ENCODE measurements at places on chromosomes 5 and 9. TPM values are rescaled to one million over a fixed set of nuclear protein-coding genes. Genes with fewer than 3 reads are reported as not detected.

DNA sequence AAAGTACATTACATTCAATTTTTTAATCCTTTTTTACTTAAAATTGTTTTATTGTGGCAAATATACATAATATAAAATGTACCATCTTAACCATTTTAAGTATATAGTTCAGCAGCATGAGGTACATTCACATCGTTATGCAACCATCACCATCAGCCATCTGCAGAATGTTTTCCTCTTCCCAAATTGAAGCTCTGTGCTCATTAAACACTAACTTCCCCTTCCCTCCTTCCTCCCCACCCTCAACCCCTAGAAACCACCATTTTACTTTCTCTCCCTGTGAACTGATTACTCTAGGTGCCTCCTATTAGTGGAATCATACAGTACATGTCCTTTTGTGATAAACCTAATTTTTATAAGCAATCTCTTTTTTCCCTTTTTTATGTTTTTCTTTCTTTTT, 15.6 kb downstream of the TEX53 start:
- no peak overlapping the region for H3K4me3 ChIP-seq
- peaks cover 86% of the 10 kb centered on the region for H3K36me3 ChIP-seq
- H3K27me3 ChIP-seq: no peaks in the 10 kb centered on the region
- peak overlapping the region; percentile 30 for H3K27ac ChIP-seq

Gene PHYHD1
- 8.2 TPM for total RNA-seq

Gene FIBCD1
- not detected for total RNA-seq

DNA sequence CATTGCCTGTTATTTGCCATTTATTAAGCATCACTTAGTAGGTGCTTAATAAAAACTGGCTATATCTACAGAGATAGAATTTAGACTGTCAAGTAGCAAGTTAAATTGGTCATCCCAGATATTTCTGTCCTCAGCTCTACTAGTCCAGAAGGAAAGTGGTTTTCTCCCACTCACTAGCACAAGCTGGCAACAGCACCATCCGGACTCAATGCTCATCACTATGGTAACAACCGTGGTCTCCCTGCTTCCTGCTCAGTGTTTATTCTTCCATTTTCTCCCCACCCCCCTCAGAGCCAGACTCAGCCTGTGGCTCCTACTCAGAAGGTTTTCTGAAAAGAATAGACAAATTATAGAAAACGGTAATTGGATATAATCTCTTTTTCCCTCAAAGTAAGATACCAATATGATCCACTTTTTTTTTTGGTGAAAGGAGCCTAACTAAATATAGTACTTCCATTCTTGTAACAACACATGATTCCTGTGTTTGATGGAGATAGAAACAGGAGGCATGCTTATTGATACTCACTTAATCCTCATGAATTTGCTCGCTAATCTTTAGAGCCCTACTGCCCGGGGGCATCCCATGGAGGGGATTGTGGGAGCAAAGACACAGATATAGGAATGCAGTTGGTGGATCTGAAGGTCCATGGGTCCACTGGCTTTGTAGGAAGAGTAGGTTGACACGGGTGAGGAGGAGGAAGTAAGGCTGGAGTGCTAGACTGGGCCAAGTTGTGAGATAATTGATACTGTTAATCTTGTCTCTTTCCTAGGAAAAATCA, 191.4 kb downstream of the MAN2A1 start:
- no peaks in the 10 kb centered on the region for H3K27me3 ChIP-seq
- peaks cover 36% of the 10 kb centered on the region for H3K4me1 ChIP-seq
- no peak for DNase-seq
- H3K36me3 ChIP-seq: no peaks in the 10 kb centered on the region
- H3K27ac ChIP-seq: no peak overlapping the region

- no peak for DNase-seq
- H3K27ac ChIP-seq: no peak overlapping the region
- no peak overlapping the region for H3K4me3 ChIP-seq
- no peaks in the 10 kb centered on the region for H3K4me1 ChIP-seq
These were observed 37.3 kb downstream of the MRPL36 start for GRCh38 chr5:1762121-1762882.

GRCh38 chr5:136622747-136623146, 257.4 kb upstream of the TRPC7 start:
- H3K4me3 ChIP-seq: no peak overlapping the region
- no peak for DNase-seq
- no peaks in the 10 kb centered on the region for H3K4me1 ChIP-seq
- H3K27me3 ChIP-seq: no peaks in the 10 kb centered on the region

DNA sequence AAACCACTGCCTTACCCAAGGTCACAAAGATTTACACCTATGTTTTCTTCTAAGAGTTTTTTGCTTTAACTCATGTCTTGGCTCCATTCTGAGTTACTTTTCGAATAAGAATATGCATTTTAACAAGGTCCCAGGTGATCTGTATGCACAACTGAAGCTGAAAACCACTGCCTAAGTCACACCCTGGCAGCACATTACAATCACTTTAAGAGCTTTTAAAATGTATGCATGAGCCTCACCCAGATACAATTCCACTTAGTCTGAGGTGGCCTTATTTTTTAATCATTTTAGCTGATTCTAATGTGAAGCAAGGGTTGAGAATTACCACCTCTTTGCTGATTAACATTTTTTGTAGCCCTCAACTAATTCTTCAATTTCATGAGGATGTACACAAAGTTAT, 29.5 kb downstream of the IDNK start:
- H3K4me3 ChIP-seq: no peak overlapping the region
- peak overlapping the region; percentile 56 for H3K27ac ChIP-seq
- H3K27me3 ChIP-seq: no peaks in the 10 kb centered on the region
- no peaks in the 10 kb centered on the region for H3K4me1 ChIP-seq

- no peak for DNase-seq
- peaks cover 64% of the 10 kb centered on the region for H3K36me3 ChIP-seq
- no peaks in the 10 kb centered on the region for H3K4me1 ChIP-seq
These were observed 50.5 kb upstream of the CTNNAL1 start for GRCh38 chr9:109063760-109064159.

DNA sequence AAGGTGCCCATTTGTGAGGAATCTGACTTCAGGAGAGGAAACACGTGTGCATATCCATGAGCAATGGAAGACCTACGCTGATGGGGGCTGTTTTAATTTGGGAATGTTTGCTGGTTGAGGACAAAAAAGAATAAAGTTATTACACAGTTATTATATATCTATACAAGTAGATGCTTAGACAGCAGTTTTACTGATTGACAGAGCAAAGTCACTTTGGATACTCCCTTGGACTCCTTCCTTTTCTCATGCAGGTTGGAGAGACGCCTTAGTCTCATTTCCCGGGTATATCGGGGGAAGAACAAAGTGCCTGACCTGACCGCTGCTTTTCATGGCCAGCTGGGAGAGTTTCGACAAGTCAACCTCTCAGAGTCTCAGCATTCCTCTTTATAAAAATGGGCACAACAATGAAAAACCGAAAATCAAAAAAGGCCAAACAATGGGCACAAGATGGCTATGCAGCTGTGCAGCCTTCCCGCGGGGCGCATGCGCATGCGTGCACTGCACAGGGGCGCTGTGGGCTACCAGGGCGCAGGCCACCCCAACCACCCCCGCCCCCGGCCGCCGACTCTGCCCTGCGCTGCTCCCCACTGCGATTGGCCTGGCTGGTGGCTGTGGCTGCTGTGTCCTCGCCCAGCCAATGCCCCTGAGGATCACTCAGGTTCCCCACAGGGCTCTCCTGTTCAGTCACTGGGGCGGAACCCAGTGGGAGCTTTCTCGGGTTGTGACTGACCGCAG, 18.1 kb downstream of the NFIL3 start:
- no peak overlapping the region for H3K4me3 ChIP-seq
- no peaks in the 10 kb centered on the region for H3K4me1 ChIP-seq
- H3K27ac ChIP-seq: no peak overlapping the region
- DNase-seq: no peak
- peaks cover 12% of the 10 kb centered on the region for H3K36me3 ChIP-seq

GRCh38 chr9:136059321-136059791, 35.7 kb downstream of the NACC2 start:
- H3K27ac ChIP-seq: no peak overlapping the region
- no peak overlapping the region for H3K4me3 ChIP-seq
- peaks cover 3% of the 10 kb centered on the region for H3K27me3 ChIP-seq
- no peak for DNase-seq
- H3K36me3 ChIP-seq: no peaks in the 10 kb centered on the region

GRCh38 chr5:55226934-55227663, at the start of gene MCIDAS:
Gene MCIDAS, minus strand, starts transcription at chr5:55227315. Its CDS starts 177 bp downstream, at chr5:55227138.
- peaks cover 91% of the 10 kb centered on the region for H3K27me3 ChIP-seq
- DNase-seq: peak; percentile 67
- peaks cover 51% of the 10 kb centered on the region for H3K4me1 ChIP-seq

- no peak overlapping the region for H3K4me3 ChIP-seq
- H3K27me3 ChIP-seq: peaks cover 33% of the 10 kb centered on the region
- no peaks in the 10 kb centered on the region for H3K36me3 ChIP-seq
- no peak for DNase-seq
- no peaks in the 10 kb centered on the region for H3K4me1 ChIP-seq
These were observed 175.9 kb downstream of the NSG2 start for GRCh38 chr5:174221436-174221835.

Gene NRG2
- 0.47 TPM for total RNA-seq

DNA sequence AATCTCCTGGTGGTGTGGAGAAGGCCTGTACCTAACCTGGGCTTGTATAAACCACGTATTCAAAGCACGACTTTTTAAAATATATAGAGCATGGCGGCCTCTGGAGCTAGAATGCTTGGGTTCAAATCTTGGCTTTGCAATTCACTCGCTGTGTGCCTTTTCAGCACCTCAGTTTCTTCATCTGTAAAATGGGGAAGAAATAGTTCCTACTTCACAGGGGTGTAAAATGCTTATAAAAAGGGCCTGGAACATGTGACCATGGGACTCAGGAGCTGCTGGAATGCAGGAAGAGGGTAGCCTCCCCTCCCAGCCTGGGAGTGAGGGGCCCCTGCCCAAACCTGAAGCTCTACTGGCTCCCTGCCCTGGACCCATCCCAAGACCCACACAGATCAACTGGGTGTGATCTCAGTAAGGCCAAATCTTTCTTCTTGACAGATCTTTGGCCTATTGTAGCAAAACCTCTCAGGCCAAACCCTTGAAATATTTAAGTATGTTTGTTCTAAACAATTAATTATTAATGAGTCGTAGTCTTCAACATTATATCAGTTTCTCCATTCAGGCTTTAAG, 269.0 kb downstream of the ZSWIM6 start:
- DNase-seq: no peak
- peaks cover 2% of the 10 kb centered on the region for H3K27me3 ChIP-seq
- no peaks in the 10 kb centered on the region for H3K4me1 ChIP-seq
- H3K27ac ChIP-seq: no peak overlapping the region

- no peak overlapping the region for H3K4me3 ChIP-seq
- H3K27ac ChIP-seq: no peak overlapping the region
- no peaks in the 10 kb centered on the region for H3K27me3 ChIP-seq
- no peak for DNase-seq
These were observed 47.9 kb downstream of the TNFSF15 start for GRCh38 chr9:114757984-114758383.

Gene ADRA1B
- total RNA-seq: not detected

GRCh38 chr5:55681301-55681700, 30.8 kb downstream of the SLC38A9 start:
- peaks cover 8% of the 10 kb centered on the region for H3K36me3 ChIP-seq
- H3K4me1 ChIP-seq: peaks cover 6% of the 10 kb centered on the region
- no peaks in the 10 kb centered on the region for H3K27me3 ChIP-seq
- no peak overlapping the region for H3K4me3 ChIP-seq

Gene DMRT3
- not detected for total RNA-seq

DNA sequence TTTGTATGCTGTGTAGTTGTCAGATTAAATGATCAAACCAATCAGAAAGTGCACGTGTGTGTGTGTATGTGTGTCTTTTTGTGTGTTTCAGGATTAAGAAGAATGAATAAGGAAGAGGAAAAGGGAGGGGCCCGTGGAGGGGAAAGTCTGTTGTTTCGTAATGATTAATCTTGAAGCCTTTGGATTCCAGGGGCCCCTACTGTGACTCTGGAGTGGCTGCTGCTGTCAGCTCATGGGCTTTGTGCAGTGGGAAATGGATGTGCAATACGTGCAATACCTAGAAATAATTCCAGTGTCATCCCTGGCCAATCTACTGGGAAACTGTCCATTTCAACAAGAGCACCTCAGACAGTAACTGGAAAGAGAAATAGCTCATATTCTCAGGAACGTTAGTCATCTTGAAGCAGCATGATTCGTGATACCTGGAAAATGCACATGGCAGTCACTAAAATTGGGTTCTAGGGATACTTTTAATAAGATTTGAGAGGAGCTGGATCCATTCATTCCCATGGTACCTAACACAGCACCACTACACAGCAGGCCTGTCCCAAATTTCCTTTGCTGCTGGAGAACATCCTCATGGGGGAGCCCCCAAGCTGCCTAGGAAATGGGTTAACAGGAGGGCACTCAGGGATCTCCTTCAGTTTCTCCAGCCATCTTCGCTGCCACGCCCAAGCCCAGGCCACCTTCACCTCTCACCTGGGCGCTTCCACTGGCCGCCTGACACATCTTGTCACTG, 186.3 kb downstream of the NR3C1 start:
- no peaks in the 10 kb centered on the region for H3K27me3 ChIP-seq
- no peak for DNase-seq
- H3K27ac ChIP-seq: peak overlapping the region; percentile 49

DNA sequence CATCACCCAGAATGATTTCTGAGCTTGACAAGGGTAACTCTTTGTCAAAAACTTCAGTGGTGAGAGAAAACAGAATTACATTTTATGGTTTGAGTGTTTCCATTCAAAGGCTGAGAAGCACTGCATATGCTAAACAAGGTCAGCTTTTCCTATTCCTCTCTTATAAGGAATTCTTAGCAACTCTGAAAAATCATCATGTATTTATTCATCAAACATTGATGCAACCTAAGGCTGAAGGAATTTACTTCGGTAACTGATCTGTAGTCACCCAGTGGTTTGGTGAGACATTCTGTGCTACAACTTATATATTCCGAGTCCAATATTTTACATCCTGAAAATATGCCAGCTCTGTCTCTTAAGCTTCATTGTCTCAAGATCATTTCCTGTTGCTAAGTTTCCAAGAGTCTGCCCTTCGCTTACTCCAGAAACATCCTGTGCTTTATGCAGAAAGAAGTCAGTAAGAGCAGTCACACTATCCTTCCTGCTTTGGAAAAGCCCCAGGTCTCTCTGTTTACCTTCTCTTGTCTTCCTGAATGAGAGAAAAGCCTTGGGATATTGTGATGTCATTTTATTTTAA, 176.6 kb upstream of the TBCA start:
- H3K4me3 ChIP-seq: no peak overlapping the region
- no peak for DNase-seq
- H3K36me3 ChIP-seq: no peaks in the 10 kb centered on the region
- peaks cover 12% of the 10 kb centered on the region for H3K27me3 ChIP-seq
- no peaks in the 10 kb centered on the region for H3K4me1 ChIP-seq

GRCh38 chr9:112051812-112052211, 123.3 kb downstream of the SUSD1 start:
- H3K4me1 ChIP-seq: peaks cover 6% of the 10 kb centered on the region
- H3K27ac ChIP-seq: no peak overlapping the region
- H3K36me3 ChIP-seq: peaks cover 6% of the 10 kb centered on the region
- DNase-seq: no peak
- no peak overlapping the region for H3K4me3 ChIP-seq

DNA sequence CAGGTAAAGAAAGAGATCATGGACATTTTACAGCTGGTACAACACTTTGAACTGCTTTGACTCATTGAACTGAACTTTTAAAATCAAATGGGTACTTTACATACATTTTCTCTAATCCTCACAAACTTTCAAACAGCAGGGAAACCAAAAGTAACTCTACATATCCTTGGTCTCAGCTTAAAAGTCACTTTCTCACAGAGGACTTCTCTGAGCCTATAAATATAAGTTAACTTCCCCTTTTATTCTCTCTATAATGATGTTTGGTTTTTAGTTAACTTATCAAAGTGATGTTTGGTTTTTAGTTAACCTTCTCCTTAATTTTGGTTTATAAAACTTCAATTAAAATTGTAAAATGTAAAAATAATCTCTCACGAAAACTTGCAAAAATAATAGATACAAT, 209.8 kb downstream of the MCTP1 start:
- H3K27me3 ChIP-seq: no peaks in the 10 kb centered on the region
- no peak overlapping the region for H3K4me3 ChIP-seq
- no peak overlapping the region for H3K27ac ChIP-seq

Gene MED7
- 18.7 TPM for total RNA-seq

Measured in naive thymus-derived CD8-positive, alpha-beta T cell (primary cell).